ENCODE measurements at places on chromosomes 1 and 21.

DNA sequence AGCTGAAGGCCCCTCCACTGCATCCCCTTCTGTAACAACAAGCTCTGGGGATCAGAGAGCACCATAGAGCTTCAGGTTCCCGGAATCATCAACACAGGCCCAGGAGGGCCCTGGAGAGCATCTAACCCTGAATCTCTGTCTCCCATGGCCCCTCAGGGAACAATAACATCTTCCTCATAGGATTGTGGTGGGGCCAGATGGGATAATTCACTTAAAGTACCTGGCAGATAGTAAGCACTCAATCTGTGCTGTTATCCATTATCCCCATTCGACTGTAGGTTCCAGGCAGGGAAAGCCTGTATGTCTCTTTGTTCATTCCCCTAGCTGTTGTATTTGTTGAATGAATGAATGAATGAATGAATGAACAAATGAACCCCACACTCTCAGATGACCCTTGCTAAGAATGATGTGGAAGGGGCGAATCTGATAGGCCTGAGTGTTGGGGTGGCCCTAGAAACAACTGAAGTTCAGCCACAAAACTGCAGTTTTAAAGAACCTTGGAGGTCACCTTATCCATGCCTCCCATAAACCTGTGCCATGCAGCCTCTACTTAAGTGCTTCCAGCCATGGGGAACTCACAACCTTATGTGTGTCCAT, 14.5 kb downstream of the LAPTM5 start:
- DNase-seq = no peak

DNA sequence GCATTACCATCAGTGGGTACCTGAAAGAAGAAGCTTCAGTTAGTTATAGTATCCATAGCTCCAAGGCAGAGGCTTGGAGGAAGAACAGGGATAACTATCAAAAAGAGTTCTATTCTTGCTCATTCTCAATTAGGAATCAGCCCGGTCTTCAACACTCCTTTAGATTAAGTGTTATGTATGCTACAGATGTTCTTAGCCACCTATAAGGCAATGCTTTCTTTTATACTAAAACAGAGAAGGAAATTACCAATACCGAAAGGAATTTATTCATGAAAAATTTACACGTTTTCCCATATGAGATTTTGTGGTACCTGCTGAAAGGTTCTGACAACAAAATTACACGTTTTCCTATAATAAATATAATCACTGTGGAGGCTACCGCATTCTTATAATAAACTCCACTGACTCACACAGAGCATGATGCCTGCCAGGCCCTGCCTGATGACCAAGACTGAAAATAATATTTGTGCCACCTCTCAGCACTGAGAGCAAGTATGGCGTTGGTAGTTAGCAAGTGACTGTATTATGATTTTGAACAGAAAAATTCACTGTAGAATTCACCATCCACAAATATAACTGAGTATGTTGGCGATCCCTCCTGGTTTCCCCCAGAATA, 58.3 kb downstream of the APP start:
- DNase-seq = no peak

GRCh38 chr1:183281039-183281438, 95.0 kb downstream of the LAMC2 start:
- no peak for DNase-seq

DNA sequence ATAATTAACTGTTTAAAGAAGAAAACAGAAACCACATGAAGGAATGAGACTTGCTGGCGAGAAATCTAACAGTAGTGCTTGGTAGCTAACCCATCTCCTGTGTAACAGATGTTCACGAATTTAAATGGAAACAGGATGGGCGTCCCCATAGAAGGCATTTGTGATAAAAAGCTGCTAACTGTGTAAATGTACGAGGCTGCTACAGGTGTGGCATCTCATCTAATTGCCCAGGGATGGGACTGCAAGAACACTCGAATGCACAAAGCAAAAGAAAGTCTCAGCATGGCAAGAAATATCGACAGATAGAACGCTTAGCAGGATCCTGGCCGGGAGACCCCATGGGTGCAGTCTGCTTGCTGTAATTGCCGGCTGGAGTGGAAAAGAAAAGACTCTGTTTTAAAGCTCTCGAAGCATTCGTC, 112.7 kb downstream of the RUNX1 start:
- no peak for DNase-seq

DNA sequence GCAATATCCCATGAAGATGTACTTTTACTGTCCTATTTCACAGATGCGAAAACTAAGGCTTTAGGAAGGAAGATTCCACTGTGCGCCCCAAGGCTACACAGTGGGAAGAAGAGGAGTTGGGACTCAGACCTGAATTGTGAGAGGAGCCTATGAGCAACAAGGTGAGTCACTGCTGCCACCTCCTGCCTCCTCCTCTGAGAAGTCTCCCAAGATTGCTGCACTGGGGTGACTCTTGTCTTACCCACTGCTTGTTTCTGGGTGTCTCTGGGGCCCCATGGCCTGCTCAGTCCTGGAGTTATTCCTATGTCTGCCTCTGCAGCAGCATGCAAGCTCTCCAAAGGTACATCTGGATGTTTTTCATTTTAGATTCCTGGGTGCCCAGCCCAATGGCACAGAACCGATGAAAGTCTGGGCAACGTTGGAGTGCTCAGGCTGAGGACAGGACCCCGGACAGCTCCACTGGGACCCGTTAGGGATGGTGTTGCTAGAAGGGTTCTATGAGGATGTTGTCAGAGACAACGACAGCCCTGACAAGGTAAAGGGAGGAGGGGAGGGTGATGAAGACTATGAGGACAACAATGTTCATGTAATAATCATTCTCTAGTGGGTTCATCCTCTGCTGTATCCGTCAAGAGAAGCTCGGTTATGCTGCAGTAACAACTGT, 11.0 kb upstream of the C1QA start:
- no peak for DNase-seq

DNA sequence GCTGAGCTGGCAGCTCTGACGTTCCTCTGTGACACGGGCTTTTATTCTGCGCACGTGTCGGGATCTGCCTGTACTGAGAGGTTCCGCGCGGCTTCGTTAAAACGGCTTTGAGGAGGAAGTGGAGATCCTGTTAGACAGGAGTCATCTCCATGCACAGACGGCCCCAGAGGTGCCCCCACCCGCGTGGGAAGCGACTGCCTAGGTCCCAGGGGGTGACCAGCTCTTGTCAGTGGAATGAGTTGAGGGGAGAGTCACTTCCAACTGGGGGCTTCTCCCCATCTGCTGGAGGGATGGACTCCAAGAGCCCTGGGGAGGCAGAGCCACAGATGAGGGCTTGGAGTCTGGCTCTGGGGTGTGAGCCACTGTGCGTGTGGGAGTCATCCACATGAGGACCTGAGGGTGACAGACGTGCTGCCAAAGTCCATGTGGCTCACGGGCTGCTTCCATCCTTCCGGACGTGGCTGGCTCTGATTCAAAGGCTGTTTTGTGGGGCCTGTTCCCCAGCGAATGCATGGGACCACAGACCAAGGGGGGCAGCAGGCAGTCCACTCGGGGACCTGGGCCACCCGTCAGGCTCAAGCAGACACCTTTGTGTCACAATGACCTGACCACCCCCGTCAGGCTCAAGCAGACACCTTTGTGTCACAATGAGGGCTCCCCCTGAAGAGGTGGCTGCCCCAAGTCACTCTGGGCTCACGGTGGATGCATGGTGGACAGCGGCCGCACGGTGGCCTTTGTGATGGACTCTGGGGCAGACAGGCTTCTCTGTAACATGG, 26.8 kb downstream of the PTTG1IP start:
- DNase-seq = no peak

- DNase-seq = no peak
Measured at GRCh38 chr1:63277195-63278192, 44.9 kb upstream of the FOXD3 start.
